ENCODE measurements at places on chromosomes 11 and 22.

- DNase-seq = no peak
Observed at GRCh38 chr22:24427500-24428164, at the start of gene ADORA2A. TSS of gene ADORA2A (plus strand) at chr22:24427599. CDS start at chr22:24433405, 5,806 bp downstream.

DNA sequence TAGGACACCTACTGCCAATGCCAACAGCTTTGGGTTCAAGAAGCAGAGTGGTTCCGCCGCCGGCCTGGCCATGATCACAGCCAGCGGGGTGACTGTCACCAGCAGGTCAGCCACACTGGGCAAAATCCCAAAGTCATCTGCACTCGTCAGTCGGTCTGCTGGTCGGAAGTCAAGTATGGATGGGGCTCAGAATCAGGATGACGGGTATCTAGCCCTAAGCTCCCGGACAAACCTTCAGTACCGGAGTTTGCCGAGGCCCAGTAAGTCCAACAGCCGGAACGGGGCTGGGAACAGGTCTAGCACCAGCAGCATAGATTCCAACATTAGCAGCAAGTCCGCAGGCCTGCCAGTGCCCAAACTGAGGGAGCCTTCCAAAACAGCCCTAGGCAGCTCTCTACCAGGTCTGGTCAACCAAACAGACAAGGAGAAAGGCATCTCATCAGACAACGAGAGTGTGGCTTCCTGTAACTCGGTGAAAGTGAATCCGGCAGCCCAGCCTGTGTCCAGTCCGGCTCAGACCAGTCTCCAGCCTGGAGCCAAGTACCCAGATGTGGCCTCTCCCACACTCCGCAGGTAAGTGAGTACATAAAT is 115.1 kb downstream of the DBX1 start:
- DNase-seq = no peak

DNA sequence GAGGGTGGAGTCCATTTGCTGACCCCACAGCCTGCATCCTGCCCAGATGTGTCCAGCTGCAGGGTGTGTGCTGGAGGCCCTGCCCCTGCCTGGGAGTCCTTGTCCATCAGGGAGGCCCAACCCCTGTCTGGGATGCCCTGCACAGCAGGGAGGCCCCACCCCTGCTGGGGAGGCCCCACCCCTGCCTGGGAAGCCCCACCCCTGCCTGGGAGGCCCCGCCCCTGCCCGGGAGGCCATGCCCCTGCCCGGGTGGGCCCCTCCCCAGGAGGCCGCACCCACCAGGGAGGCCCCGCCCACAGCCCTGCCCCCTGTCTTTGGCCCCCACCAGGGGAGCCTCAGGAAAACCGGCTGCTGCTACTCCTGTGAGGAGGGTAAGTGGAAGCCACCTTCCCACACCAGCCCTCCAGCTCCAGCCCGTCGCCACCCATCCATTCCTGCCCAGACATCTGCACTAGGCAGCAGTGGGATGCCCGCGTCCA is 37.2 kb downstream of the MUC5B start:
- DNase-seq = peak; percentile 24

- no peak for DNase-seq
Observed at GRCh38 chr11:83760932-83761331, 474.8 kb upstream of the CCDC90B start.

GRCh38 chr11:67264877-67265632 is 1.2 kb upstream of the GRK2 start:
- no peak for DNase-seq

Data from EH (cell line).